BJ (cell line): ENCODE measurements at places on chromosomes 5 and 9.

- no peak for DNase-seq
Measured at GRCh38 chr5:76850543-76851145, 830 bp downstream of the S100Z start.

- DNase-seq = no peak
Measured at GRCh38 chr5:55220433-55221185, 6.5 kb downstream of the MCIDAS start.

DNA sequence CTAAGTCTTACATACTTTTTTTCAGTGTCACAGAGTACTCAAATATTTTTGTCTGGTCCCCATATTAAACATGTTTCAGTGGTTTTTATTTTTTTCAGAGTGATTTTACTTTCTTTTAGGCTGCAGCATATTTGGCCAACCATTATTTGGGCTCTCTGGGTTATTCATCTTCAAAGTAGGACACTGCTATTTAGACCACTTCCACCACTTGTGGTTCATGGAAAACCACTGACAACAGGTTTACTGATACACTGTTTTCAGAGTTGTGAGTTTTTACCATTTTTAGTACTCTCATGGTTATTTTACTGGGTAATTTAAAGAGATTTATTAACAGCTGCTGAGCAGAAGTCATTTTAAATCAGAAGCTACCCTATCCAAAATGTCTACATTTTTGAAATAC, 437.6 kb downstream of the KIAA0825 start:
- no peak for DNase-seq

DNA sequence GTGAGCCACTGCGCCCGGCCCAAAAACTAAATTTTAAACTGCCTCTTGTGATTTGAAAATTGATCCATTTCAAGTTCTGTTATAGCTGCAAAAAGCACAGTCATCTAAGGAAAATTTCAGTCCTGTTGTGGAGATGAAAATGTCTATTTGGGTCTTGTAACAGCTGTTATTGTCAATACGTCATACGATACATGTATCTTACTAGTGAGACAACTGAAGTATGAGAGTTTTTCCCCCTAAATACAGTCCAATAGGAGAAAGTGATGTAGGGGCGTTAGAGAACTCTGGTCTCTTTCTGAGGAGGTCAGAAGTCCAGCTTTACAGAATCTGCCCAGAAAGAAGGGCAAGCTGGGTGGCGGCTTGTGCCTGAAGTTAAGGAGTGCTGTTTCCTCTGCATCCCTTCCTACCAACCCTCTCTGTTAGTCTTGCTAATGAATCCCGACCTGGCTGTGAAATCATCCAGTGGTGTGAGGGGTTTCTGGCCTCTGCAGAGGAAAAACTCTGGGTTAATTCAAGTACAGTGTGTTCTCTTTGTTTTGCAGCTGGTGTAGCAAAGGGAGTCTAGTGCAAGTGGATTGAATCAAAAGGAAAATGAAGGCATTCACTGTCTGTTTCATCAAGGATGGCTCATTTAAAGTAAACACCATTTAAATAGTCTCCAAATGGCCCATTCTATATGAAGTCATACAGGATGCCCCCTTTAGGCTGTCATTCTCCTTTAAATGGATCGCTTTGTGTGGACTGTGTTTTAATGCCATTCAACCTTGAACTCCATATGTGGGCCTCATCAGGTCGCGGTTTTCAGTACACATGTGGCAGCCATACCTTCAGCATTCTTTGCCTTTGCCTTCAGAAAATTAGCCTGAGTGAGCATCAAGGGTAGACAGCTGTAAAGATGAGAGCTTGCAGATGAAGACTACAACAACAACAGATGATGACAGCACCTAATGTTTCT, 59.0 kb downstream of the AOPEP start:
- no peak for DNase-seq

DNA sequence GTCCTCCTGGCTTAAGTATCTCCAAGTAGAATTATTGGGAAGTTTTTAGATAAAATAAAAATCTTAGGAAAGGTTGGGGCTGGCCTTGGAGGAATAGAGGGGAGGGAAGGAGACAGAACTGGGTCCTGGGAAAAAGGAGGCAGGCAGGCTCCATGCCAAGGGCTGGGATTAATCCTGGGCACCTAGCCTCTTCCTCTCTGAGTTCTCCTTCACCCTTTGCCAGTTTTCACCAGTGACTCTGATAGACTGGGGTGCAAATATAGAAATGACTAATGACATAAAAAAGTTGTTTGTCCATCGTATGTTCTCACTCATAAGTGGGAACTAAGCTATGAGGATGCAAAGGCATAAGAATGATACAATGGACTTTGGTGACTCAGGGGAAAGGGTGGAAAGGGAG, 81.9 kb downstream of the RMI1 start:
- no peak for DNase-seq

DNA sequence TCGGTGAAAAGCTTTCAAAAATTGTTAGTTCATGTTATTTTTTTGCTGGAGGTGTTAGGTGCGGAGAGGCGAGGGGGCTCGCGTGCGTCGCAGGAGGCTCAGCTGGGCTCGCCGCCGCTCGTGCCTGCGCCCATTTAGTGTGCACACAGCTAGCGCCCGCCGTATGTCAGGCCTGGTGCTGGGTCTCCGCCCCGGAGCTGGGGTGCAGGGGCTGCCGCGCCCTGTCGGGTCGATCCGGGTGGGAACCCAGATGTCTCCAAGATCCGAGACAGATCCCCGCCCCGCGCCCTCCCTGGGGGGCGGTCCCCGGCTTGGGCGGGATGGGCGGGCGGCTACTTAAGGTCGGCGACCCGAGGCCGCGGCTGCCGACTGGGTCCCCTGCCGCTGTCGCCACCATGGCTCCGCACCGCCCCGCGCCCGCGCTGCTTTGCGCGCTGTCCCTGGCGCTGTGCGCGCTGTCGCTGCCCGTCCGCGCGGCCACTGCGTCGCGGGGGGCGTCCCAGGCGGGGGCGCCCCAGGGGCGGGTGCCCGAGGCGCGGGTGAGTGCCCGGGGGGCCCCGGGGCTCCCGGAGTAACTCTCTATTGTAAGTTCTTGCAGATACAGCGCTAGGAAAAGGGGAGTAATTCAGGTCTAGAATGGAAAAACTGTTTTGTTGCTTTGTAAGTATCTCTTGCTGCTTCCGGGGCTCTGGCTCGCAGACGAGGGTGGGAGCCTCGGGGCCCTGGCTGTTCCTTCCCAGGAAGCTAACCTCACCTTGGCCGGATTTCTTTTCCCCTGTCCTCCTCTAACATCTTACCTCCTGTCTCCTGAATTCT, 31.7 kb downstream of the GSN start:
- no peak for DNase-seq

DNA sequence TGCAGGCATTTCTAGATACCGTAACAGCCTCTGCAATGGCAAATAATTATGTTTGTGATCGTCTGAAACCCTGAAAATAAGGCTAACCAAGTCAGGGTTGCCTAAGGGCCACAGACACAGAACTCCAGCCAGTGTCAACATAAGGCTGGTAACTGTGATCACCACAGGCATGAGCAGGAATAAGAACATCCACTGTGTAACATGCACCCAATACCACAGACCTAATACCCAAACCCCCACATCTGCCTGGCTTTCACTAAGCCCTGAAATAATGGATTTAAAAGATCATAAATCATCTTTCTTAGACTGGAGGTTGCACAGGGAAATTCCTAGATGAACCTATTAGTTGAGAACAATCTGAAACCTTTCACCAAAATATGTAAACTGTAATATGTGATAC, 394.5 kb downstream of the NFIB start:
- no peak for DNase-seq
